Activated CD4-positive, CD25-positive, alpha-beta regulatory T cell (primary cell): ENCODE measurements at places on chromosomes 7 and 10.

- no peak for DNase-seq
Observed at GRCh38 chr10:78714225-78714624, 354.5 kb upstream of the ZMIZ1 start.

DNA sequence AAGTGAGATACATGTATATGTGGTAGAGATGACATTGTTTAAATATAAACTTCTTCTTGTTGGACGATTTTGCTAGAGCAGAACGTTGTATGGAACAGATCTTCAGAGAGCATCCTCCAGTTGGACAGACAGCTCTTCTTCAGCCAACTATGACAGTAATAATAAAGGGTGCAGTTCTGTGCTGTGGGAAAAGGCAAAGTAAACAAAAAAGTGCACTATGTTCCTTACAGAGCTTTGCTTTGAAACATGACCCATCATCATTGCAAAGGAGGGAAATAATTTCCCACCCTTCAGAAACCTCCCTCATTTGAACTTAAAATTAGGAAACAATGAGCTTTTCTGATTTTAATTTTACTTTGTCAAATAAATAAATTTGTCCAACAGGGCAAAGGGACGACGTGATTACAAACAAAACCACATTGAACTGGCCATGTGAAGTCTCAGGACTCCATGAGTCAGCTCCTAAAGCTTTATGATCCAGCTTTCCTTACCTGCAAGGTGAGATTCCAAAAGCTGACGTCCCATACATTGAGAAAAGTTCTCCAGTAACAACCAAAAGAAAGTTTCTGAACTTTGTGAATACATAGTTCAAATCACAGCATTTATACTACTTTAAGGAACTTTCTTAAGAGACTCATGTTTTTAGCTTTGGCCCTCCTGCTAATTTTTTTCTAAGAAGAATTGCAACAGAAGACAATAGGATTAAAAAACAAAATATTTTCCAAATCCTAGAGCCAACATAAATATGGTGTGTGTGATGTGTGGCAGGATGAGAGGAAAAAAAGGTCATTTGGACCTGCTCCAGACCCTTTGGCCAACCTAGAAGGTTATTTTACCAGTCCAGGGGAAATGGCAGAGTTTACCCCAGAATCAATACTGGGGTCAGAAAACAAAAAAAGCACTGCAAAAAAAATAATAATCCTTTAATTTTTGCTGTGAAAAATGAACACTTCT is 565.4 kb upstream of the NRP1 start:
- DNase-seq = no peak

GRCh38 chr7:40822861-40823260 is 688.1 kb downstream of the SUGCT start:
- no peak for DNase-seq

- DNase-seq = no peak
Observed at GRCh38 chr10:51653025-51653424, 46.4 kb downstream of the CSTF2T start.

- no peak for DNase-seq
Observed at GRCh38 chr10:31864834-31865518, 63.7 kb downstream of the ARHGAP12 start.

- no peak for DNase-seq
Observed at GRCh38 chr10:11335167-11335652, 276.2 kb downstream of the USP6NL start.
